Breast epithelium (tissue), 4 donors: ENCODE measurements at places on chromosomes 2 and 18. TPM values are rescaled to one million over a fixed set of nuclear protein-coding genes. Genes with fewer than 3 reads are reported as not detected.

GRCh38 chr2:103656558-103656957 lies 894.7 kb downstream of the TMEM182 start:
- DNase-seq: no peak

DNA sequence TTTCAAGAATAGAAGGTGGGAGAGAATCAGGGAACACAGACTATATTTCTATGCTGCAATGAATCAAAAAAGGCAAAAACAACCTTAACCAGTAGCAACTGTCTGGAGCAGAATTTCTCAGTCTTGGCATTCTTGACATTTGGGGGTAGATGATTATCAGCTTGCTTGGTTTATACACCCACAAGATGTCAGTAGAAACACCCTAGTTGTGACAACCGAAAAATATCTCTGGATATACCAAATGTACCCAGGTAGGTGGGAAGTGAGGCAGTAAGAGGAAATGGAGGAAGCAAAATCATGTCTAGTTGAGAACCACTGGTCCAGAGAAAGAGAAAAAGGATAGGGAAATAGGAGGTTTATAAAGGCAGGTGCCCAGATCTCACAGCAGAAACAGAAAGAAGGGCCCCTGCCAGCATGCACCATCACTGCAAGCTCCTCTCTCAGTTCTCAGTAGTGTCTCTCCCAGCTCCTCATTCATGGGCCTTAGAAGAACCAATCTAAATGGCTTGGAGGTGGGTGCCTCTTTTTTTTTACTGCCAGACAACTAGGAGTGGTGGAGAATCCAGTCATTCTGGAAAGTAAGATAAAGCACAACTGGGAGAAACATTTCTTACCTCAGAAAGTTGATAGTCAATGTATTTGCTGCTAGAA lies 50.4 kb downstream of the MBD2 start:
- DNase-seq: no peak

GRCh38 chr18:59484561-59485328 lies 125.7 kb upstream of the LMAN1 start:
- DNase-seq: no peak

DNA sequence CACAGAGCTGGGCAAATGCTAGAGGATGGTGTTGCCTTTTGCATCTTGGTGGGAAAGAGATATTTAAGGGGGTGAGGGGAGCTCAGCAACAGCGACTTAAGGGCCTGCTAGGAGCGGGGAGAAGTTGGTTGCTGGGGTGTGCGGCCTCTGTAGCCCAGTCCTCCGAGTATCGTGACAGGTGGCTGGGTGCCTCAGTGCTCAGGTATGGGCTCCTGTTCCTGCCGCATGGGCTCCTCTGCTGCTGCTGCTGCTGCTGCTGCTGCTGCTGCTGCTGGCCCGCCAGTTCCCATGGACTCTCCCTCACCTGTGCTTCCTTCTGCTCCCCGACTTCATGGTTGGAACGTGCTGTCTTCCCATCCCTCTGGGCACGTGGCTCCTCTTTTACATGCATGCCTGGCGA lies 22.0 kb downstream of the AGAP1 start:
- no peak for DNase-seq

DNA sequence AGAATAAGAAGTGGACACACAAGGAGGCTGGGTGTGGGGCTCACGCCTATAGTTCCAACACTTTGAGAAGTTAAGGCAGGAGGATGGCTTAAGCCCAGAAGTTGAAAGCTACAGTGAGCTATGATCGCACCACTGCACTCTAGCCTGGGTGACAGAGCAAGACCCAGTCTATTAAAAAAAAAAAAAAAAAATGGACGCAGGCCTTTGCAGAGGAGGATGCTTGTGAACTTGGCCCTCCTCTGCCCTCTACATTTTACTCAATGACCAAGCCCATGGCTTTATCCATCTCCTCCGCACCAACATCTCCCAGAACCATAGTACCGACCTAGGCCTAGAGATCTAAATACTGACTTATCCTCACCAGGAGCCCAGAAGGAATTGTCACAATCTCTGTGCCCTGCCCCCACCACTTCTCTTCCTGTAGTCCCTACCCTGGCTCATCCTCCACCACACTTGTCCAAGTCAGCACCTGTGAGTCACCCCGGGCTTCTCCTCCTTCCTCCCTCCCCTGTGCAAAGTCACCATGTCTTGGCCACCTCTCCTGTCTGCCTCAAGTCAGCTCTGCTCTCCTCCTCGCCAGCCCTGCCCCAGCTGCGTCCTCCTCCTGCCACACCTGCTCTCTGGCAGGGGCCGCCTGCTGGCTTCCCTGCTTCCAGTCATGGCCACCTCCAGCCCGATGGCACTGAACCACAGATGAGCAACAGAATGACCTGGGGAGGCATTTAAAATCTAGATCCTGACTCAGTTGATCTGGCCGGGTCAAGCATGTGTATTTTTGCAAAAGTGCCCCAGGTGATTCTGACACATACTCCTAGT lies 35.8 kb upstream of the ASPRV1 start:
- DNase-seq: peak; percentile 73

GRCh38 chr2:115234737-115235136 lies 792.3 kb downstream of the DPP10 start:
- DNase-seq: no peak

- no peak for DNase-seq
Measured at GRCh38 chr2:130837811-130838565, 1.3 kb downstream of the ARHGEF4 start.

- DNase-seq: no peak
Measured at GRCh38 chr2:20576598-20577115, 74.2 kb downstream of the HS1BP3 start.

- DNase-seq: no peak
Measured at GRCh38 chr2:28175028-28175427, 217.6 kb upstream of the FOSL2 start.

GRCh38 chr2:65666156-65666725 lies 233.8 kb upstream of the SPRED2 start:
- DNase-seq: no peak

- DNase-seq: no peak
Measured at GRCh38 chr2:55840460-55840859, 83.1 kb downstream of the EFEMP1 start.

GRCh38 chr2:45821558-45822271 lies 170.2 kb downstream of the PRKCE start:
- peak; percentile 85 for DNase-seq

DNA sequence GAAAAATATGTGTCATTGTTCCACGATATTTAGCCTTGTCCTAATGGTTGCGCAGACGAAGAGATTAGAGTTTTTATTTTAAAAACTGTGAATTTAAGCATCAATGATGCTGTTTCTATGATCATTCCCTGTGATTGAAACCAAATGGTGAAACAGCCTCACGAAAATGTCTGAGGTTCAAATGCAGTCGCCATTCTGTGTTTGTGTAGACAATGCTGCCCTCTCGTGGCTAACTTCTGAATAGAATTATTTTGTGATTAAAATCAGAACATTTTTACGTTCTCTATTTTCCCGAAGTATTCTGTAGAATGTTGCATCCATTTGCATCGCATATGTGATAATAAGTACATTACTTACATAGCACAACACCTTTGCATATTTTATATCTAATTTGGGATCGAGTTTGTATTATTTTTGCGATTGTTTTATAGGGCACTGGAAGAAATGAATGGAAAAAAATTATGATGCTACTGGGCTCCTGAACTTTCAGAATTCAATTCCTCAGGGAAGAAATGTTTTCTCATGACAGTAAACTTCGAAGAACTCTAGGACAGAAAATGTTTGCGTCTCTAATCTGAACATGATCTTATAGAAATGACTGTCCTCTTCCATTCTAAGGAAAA lies 54.8 kb upstream of the CREB1 start:
- no peak for DNase-seq

GRCh38 chr2:224922142-224922727 lies 120.0 kb downstream of the DOCK10 start:
- no peak for DNase-seq

DNA sequence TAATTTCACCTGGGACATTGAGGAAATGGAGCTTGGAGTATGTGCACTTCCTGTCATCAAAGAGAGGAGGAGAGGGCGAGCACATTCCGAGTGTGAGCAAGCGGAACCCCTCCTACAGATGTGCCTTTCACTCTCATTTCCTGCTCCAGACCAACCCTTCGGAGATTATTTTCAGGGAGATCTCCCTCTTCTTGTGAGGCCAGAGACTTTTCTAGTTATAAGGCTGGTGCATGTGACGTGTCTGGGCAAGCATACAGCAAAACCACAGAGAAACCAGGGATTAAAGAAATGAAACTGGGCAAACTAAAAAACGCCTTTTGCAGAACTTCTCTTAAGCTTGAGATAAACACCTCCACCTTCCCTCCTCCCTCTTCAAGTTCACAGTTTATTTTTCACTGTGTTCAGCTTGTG lies 409.2 kb upstream of the TCF4 start:
- no peak for DNase-seq

- no peak for DNase-seq
Measured at GRCh38 chr2:140654565-140654964, 1476.3 kb downstream of the LRP1B start.

- DNase-seq: no peak
Measured at GRCh38 chr2:181954538-181954883, 31.1 kb upstream of the PPP1R1C start.

GRCh38 chr2:7962161-7962560 lies 719.7 kb upstream of the ID2 start:
- DNase-seq: no peak

GRCh38 chr2:228016402-228016801 lies 145.0 kb downstream of the DAW1 start:
- DNase-seq: no peak

DNA sequence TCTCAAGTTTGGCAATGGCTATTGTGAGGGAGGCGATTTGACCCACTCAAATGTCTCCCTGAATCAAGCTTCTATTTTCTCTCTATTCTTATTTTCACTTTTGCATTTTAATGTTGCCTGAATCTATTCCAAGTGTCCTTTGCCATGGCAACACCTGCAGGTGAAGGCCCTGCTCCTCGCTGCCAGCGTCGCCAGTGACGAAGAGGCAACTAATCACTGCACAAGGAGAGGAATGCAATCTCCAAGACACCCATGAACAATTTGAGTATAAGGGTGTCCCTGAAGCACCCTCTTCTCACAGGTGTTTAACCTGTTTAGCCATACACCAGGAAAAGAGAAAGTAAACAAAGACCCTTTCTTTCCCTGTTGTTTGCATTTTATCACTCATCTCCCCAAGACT lies 165.6 kb upstream of the VRK2 start:
- no peak for DNase-seq

DNA sequence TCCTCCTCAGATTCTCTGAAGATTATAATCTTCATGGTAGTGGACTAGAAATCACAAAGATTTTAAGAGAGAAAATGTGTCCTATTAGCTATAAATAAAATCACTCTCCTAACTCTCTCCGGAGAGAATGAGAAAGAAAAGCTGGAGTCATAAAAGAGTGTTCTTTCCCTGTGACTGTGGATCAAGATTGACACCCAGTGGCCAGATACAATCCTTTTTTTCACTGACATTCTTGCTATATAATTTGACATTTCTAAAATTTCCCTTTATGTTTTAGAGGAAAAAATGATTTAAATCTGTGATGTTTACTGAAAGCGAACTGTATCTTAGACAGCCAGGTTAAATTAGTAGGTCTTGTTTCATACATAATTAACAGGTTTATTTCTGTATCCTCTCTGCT lies 35.4 kb upstream of the LRP2 start:
- no peak for DNase-seq

GRCh38 chr2:160388464-160389263 lies 104.9 kb downstream of the RBMS1 start:
- no peak for DNase-seq

GRCh38 chr2:15886231-15886630 lies 54.1 kb upstream of the MYCN start:
- no peak for DNase-seq

DNA sequence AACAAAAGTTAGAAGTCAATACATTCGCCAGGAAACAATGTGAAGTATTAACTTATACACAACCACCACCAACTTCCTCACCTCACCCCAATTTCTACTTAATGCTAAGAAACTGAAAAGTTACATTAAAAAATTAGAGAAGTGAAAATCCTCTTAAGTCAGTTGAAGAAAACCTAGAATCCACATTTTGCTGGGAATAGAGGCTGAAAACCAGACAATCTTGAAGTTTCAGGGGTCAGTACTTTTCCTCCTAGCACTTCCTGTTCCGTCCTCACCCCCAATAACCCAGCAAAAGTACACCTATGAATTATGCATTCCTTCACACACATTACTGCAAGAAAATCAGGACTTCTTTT lies 6.3 kb downstream of the YES1 start:
- no peak for DNase-seq

- DNase-seq: no peak
Measured at GRCh38 chr2:32617599-32618189, 10.2 kb upstream of the TTC27 start.

DNA sequence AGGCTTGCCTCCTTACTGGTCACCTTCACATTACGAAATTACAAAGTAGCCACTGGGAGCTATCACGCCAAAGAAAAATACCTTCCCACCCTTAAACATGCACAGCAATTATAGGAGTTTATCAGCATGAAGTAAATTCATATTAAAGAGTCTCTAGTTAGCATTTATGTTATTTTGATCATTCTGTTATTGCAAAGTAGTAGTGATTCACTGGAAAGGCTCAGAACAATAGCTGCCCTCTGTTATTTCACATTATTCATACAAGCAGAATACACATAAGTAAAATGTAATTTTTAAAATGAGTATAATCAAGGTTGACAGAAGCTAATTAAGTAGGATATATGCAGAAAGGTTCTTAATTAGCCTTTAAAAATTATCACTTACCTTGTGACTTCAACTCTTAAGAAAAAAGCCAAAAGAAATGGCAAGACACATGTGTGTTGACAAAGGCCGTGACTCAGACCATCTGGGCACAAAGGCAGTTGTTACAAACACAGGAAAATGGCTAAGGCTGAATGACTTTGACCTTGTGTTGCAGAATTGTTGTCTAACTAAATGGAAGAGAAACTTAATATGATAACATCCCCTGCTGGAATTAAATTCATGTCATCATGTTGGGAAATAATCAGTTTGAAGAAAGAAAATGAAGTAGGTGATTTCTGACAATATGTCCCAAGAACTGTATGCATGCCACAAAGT lies 108.3 kb downstream of the ARL6IP6 start:
- no peak for DNase-seq

- DNase-seq: no peak
Measured at GRCh38 chr2:9205486-9205885, 1.1 kb upstream of the ASAP2 start.

Gene HTR2B
- total RNA-seq: 0.29 TPM

Gene HOXD4
- 1.9 TPM for total RNA-seq

Gene RESP18
- total RNA-seq: not detected

Gene DSC2
- total RNA-seq: 72.9 TPM

Gene SCTR
- total RNA-seq: not detected

Gene ANO7
- 0.98 TPM for total RNA-seq

Gene UGT1A3
- not detected for total RNA-seq

Gene LYG2
- total RNA-seq: not detected

Gene SERPINB10
- total RNA-seq: not detected

Gene CYP1B1
- 39.0 TPM for total RNA-seq

Gene ABCG8
- total RNA-seq: 0.15 TPM

Gene DSG1
- total RNA-seq: 22.2 TPM

Gene SMYD1
- not detected for total RNA-seq

Gene TDRD15
- 0.59 TPM for total RNA-seq

Gene ZSWIM2
- total RNA-seq: not detected

Gene SERPINB12
- total RNA-seq: not detected

Gene STAT4
- 1.6 TPM for total RNA-seq
